NCI-H2107 (cell line): ENCODE measurements at places on chromosomes 4 and X.

DNA sequence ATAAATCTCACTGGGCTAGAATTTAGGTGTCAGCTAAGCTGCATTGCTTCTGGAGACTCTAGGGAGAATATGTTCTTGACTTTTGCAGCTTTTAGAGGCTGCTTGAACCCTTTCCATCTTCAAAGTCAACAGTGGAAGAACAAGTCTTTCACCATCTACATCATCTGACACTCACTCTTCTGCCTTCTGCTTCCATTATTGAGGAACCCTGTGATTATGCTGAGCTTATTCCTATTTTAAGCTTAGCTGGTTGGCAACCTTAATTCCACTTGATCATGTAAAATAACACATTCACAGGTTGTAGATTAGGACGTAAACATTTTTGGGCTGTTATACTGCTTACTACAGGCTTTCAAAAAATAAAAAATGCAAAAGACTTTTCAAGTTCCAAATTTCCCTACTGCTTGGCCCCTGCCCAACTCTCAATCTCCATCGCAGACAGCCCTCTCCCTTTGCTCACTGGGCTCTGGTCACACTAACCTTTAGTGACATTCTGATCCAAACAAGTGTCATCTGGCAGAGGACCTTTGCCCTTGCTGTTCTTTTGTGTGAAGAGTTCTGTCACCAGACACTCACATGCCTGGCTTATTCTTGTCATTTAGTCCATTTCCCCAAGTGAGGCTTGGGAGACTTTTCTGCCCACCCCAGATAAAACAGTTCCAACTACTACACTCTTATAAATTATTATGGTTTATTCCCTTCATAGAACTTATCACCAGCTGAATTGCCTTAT lies 1056.0 kb downstream of the STIM2 start:
- DNase-seq, result no peak

- DNase-seq, result no peak
Observed at GRCh38 chr4:134078230-134078914, 123.2 kb downstream of the PABPC4L start.

GRCh38 chr4:149031399-149031798 lies 589.2 kb upstream of the NR3C2 start:
- DNase-seq, result no peak

DNA sequence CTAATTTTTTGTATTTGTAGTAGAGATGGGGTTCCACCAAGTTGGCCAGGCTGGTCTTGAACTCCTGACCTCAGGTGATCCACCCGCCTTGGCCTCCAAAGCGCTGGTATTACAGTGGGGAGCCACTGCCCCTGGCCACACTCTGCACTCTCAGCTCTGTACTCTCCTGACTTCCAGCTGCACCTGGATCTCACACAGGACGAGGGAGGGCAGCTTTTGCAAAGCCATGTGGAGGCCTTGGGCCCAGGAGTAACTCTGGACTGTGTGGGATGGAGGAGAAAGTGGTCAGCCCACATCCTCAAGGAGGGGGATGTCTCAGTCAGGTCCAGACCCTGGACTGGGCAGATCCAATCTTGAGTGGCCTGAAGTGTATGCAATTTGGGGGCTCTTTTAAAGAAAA lies 23.0 kb downstream of the NAT8L start:
- no peak for DNase-seq

DNA sequence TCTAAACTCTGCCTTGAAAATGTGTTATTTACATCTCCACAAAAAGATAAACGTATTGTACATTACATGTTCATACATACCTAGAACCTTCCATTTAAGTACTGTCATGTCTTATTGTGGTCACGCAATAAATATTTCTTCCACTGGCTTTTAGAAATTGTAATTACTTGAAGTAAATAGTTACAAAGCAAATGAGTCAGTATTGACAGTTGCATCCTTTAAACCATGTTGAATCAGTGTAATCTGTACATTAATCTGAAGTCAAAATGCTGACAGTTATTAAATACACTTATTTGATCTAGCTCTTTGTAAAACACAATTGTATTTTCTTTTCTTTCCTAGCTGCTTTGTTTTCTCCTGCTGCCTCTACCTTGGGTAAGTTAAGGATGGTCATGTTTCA lies 446.7 kb downstream of the EPHA5 start:
- no peak for DNase-seq

DNA sequence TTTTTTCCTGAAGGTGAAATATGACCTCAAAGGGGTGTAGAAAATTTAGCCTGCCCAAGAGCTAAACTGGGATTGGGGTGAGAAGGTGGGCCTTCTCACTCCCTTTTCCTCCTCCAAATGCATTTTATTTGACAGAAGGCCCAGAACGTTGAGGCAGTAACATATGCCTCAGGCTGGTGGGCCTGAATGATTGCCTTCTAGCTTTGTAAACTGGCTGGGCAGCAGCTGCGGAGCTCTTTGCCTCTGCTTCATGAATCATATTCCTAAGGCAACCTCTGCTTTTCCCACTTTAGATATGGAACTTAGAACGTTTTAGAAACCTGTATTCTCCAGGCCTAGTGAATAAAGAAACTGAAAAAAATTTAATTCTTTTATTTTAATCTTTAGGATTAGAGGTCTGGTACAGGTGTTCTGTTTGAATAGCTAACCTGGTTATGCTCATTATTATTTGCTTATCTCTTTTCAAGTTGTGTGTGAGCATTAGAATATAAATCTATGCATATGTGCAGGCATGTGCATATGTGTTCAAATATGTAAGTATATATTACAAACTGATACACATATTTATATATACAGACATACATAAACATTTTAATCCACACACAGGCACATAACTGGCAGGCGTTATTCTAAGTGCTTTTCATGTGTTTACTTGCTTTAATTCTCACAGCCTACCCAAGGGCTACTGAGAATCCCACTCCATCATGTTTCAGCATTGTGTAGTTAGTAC lies 11.5 kb downstream of the PRDM8 start:
- no peak for DNase-seq

GRCh38 chr4:48058617-48059530 lies 42.3 kb downstream of the NIPAL1 start:
- no peak for DNase-seq

- DNase-seq, result no peak
Observed at GRCh38 chr4:108881190-108881589, 118.3 kb upstream of the ETNPPL start.

DNA sequence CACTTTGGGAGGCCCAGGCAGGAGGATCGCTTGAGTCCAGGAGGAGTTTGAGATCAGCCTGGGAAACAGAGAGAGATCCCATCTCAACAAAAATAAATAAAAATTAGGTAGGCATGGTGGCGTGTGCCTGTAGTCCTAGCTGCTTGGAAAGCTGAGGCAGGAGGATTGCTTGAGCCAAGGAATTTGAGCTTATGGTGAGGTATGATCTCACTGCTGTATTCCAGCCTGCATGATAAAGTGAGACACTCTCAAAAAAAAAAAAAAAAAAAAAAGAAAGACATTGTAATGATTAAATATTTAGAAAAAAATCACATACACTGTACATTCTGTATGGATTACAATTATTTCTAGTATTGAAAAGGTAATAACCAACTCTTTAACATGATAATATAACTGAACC lies 87.1 kb downstream of the SLIT2 start:
- no peak for DNase-seq

DNA sequence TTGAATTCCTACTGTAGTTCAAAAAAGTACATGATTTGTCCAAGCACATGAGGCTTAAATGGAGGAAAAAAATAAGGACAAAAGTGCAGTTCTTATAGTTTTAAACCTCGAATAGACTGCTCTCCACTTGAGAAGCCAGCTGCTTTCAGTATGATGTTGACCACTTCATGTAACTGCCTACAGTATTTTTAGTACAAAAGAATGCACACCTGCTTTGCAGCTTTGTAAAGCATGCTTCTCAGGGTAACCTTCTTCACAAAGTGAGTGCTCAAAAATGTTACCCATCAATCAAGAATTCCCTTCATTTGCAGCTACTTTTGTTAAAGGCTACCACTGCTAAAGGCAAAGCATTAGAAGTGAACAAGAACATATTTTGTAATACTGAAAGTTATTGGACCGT lies 83.4 kb upstream of the FAM47B start:
- DNase-seq, result no peak

DNA sequence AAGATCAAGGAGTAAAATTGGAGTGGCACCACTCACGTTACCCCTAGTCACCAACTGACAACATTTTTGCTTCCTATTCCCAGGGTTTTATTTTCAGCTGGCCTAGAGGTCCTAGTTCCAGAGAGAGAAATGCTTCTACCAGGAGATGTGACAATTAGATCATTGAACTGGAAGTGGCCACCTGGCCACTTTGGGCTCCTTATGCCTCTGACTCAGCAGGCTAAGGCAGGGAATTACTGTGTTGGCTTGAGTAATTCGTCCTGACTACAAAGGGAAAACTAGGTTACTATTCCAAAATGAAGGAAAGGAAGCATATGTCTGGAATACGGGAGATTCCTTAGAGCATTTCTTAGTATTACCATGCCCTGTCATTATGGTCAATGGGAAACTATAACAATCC lies 831.6 kb upstream of the NDST4 start:
- DNase-seq, result no peak

GRCh38 chr4:113880240-113881028 lies 99.0 kb downstream of the ARSJ start:
- no peak for DNase-seq

DNA sequence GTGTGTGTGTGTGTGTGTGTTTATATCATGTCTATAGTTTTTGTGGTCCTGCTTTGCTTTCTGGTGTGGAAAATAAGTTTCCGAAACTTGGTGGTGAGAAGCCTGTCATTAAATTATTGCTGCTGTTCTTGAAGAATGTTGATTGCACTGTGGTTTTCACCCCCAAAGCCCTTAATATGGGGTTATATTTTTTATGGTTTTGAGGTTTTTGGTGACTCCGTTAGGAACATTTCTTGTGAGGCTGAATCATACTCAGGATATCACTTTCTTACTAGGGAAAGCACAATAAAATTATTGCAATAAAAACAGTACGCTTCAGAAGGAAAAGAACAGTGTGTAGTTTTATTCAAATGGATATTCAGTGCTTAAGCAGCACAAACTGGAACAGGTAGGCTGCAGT lies 539.1 kb upstream of the MAGEB18 start:
- no peak for DNase-seq

DNA sequence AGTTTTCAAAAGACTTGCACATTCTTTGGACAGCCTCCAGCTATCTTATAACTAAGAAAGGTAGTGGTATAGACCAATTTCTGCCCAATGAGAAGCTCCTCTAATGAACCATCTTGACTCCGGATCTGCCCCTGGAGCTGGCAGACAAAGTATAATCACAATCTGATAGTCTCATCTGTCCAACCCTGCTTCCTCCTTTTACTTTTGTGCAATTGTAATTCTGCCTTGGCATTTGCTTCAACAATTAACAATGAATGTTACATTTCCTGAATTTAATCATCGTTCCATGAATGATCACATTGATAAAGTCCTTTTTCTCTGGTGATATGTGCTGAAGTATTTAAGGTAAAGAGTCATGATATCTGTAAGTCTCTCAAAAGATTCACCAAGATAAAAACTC lies 27.8 kb downstream of the FRYL start:
- DNase-seq, result no peak

GRCh38 chr4:83618991-83619645 lies 83.2 kb downstream of the GPAT3 start:
- no peak for DNase-seq

- DNase-seq, result no peak
Observed at GRCh38 chr4:113783289-113783688, 21.8 kb upstream of the CAMK2D start.

DNA sequence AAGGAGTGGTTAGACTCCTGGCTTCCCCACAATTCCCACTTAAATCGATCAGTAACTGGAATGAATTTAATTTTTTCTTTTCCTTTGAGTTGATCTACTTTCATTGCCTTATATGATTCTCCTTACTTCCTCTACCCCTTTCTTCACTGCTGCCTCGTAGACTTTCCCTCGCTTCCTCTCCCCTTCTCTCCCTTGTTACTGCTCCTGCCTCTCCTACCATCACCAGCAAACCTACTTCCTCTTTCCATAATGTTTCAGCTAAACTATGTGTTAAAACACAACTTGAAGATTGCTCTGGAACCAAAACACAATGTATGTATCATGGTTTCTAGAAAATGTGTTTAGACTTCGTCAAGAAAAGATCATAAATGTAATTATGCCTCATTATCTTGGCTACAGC lies 132.0 kb upstream of the TET2 start:
- no peak for DNase-seq
